ENCODE measurements at places on chromosomes 7 and 10.
A peak's percentile ranks its signal among the peaks of the same experiment; 100 is the strongest.

- no peak for DNase-seq
These were observed 71.0 kb downstream of the GNAT3 start for GRCh38 chr7:80440883-80441282.

GRCh38 chr7:122577449-122578003, 121.4 kb downstream of the RNF133 start:
- DNase-seq, result no peak

DNA sequence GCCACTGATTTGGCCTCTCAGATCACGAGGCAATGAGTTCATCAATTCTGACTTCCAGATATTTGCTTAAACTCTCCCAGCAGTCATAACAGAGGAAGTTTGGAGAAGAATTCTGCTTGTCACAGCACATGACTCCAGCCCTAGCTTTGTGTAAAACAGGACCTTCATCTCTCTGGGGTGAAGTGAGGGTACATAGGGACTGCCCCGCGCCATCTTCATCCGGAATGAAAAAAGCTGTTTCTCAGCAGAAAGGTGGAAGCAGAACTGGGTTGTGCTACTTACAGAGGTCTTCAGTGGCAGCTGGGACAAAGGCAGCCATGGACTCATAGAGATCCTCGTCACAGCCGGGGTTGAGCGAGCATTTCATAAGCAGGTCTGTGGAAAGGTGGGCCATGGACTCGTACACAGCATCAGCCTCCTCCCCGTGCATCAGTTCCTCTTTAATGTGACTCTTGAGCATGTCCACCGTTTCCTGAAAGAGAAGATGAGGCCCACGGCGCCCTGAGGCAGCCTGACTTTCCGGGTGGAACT, 58.4 kb upstream of the TM9SF3 start:
- no peak for DNase-seq

GRCh38 chr10:98957801-98958200, 277.9 kb downstream of the HPSE2 start:
- no peak for DNase-seq

- DNase-seq, result no peak
These were observed 87.8 kb upstream of the DUSP5 start for GRCh38 chr10:110409926-110410325.

DNA sequence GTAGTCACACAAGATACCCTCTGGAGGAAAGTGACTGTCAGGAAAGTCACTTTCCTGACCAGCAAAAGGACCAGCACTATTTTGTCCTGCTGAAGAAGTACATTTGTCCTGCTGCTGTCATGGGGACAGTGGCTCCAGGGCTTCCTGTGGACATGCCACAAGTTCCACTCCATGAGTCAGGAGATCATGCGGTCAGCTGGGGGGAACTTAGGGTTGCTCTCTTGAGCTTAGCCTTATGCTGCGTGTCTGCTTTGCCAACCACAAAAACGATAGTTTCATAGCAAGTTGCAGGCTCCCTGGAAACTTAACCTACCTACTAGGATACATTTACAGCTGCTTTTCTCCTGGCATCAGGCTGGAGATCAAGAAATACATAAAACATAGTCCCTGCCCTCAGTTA, 19.8 kb upstream of the ALOX5 start:
- DNase-seq, result peak; percentile 32

All from T47D (cell line).